ENCODE measurements at places on chromosomes 11 and 22. TPM values are rescaled to one million over a fixed set of nuclear protein-coding genes. Genes with fewer than 3 reads are reported as not detected.

The KRTAP5-9 gene
- 0.36 TPM for total RNA-seq

The ZNF214 gene
- 0.88 TPM for total RNA-seq

The HBB gene
- total RNA-seq: 20.2 TPM

The KCTD14 gene
- total RNA-seq: 2.3 TPM

The DNAJB7 gene
- not detected for total RNA-seq
